ENCODE measurements at places on chromosomes 2 and 18.

- DNase-seq: no peak
These were observed 8.2 kb downstream of the SLC35F6 start for GRCh38 chr2:26772064-26773001.

- no peak for DNase-seq
These were observed 208.8 kb upstream of the CRIM1 start for GRCh38 chr2:36146765-36147164.

GRCh38 chr2:232376260-232376659, 2.3 kb upstream of the ALPP start:
- DNase-seq: no peak

DNA sequence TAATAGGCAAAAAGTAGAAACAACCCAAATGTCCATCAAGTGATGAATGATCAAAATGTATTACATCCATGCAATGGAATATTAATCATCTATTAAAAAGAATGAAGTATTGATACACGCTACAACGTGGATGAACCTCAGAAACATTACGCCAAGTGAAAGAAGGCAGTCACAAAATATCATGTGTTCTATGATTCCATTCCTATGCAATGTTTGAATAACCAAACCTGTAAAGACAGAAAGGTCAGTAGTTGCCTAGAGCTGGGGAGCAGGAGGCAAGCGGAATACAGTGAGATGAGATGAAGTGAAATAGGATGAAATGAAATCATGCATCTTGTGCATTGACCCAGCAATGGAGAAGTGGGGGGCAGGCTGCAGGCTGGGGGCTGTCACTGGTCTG, 17.9 kb upstream of the COL6A3 start:
- DNase-seq: no peak

GRCh38 chr2:51624995-51625394, 593.1 kb upstream of the NRXN1 start:
- DNase-seq: no peak

- no peak for DNase-seq
These were observed 46.7 kb downstream of the FBXO48 start for GRCh38 chr2:68420254-68420910.

DNA sequence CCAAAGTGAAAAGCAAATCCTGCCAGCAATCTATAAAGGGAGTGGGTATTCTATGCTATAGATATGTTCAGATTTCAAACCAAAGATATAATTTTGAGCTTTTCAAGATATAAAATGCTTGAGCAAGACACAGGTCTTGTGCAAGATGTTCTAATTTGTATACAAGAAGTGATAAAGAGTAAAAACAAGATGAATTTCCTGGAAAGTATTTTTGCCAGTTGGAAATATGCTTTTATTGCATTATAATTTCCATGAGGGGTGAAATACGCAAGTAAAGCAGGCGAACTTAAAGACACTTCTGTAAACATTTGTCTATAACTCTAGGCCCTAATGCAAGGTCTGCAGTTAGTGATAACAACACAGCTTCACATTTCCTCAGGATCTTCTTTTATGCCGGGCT, 640.5 kb downstream of the TMEM182 start:
- DNase-seq: no peak

DNA sequence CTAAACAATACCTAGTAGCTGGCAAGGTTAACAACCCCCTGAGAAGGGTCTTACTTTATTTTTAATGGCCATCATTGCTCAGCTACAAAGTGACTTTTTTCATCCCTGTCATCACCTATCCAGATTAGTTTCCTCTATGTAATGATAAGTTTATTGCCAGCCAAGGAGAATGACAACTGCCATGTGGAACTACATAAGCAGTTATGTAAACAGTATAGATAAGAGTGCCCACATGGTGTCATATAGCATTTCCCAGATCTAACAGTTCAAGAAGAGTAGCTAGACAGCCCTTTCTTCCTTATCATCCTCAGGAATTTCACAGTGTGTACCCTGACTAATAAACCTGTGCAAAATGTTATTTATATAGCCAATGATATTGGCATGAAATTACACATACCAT, 240.2 kb upstream of the PIK3C3 start:
- no peak for DNase-seq

DNA sequence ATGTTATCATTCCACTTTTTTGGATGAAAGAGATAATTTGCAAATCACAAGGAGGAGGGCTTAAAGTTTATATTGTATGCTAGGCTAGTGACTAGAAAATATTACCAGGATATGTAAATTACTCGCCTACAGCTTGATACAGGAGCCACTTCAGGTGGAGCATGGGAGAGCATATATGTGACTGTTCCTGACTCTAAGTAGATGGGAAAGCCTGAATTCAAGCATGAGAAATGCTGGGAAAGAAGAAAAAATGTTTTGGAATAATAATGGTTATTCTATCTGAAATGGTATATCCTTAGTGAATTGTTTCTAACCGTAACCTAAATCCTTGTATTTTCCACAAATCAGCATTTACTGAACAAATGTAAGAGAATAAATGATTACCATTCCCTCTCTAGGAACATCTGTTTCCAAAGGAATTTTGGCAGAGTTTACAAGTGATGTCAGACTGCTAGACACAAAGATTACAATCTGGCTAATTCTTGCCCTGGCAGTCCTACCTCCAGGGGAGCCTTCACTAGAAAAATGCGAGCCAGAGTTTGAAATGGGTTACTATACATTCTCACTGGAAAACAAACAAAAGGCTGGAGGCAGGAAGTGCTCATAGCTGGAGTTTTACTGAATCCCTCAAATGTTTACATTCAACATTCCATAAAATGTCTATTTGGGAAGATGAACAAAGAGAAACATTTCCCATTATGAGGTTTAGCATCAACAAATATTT, 129.4 kb upstream of the MAPRE2 start:
- DNase-seq: no peak

DNA sequence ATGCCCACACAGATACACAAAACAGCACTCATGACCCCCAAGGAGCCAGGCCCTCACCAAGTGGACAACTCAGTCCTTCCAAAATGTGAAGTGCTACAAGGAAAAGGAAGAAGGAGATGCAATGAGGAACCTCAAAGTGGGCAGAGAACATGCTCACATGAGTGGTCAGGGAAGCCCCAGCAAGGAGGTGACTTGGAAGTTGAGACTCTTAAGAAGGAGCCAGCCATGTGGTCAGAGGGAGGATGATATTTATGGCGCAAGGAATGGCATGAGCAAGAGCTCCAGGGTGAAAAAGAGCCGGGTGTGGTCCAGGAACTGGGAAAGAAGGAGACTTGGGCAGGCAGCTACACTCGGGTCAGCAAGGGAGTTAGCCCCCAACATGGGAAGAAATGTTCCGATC, 30.0 kb upstream of the KLHL29 start:
- no peak for DNase-seq

GRCh38 chr2:119049968-119050704, 108.1 kb downstream of the MARCO start:
- DNase-seq: no peak

GRCh38 chr2:108217211-108217610, 22.6 kb upstream of the SULT1C3 start:
- DNase-seq: no peak

GRCh38 chr2:1414121-1414520, 858 bp downstream of the TPO start:
- DNase-seq: no peak

- no peak for DNase-seq
These were observed 112.9 kb downstream of the AFF3 start for GRCh38 chr2:100029460-100029859.

DNA sequence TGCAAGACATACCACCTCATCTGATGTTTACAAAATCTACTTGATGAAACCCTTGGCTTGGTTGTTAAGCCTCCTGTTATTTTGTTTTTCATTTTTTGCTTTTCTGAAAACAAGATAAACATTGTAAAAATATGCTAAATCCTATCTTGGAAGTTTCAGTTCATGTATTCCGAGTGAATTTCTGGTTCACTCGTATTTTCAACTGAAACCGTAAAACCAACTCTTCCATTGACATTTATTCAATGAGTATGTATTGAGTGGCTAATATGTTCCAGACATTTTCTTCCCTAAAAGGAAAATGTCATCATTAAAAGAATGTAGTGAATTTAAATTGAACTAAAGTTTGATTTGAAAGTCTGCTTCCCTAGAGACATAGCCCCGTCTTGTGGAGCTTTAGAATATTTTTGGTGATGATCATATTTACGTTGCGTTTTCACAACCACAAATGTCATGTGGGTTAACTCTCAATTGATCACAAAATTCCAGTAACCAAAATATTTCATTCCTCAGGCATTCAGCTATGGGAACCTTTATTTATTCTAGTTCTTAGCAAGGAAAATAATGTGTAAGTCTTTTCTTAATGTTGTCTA, 204.2 kb downstream of the MBD2 start:
- no peak for DNase-seq

GRCh38 chr18:72727038-72727655, 140.6 kb downstream of the NETO1 start:
- no peak for DNase-seq
